COLO829 (cell line): ENCODE measurements at places on chromosomes 2 and 18.

GRCh38 chr2:188969236-188969635, 4.9 kb upstream of the COL3A1 start:
- no peak for DNase-seq

- no peak for DNase-seq
These were observed 31.6 kb downstream of the NDUFS1 start for GRCh38 chr2:206127656-206128055.

- DNase-seq: no peak
These were observed 151.7 kb upstream of the KLF7 start for GRCh38 chr2:207317378-207317984.

- DNase-seq: no peak
These were observed 204.9 kb downstream of the EN1 start for GRCh38 chr2:118642501-118642900.

DNA sequence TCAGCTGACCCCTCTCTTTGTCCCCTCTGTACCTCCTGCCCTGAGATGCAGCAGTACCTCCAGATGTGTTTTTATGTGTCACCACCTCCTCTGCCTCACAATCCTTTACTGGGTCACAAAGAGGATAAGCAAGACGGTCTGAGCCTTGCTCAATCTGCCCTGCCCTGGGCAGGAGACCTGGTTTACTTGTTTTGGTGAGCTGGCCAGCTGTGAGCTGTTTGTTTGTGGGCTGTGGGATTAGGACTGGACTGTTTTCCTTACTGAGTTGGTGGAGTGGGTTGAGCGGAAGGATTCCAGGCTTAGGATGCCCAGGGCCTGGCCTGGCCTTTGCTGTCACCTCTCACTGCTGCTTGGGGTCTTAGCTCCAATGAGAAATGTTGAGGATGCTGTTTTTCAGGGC, 299.5 kb downstream of the SRBD1 start:
- DNase-seq: no peak

DNA sequence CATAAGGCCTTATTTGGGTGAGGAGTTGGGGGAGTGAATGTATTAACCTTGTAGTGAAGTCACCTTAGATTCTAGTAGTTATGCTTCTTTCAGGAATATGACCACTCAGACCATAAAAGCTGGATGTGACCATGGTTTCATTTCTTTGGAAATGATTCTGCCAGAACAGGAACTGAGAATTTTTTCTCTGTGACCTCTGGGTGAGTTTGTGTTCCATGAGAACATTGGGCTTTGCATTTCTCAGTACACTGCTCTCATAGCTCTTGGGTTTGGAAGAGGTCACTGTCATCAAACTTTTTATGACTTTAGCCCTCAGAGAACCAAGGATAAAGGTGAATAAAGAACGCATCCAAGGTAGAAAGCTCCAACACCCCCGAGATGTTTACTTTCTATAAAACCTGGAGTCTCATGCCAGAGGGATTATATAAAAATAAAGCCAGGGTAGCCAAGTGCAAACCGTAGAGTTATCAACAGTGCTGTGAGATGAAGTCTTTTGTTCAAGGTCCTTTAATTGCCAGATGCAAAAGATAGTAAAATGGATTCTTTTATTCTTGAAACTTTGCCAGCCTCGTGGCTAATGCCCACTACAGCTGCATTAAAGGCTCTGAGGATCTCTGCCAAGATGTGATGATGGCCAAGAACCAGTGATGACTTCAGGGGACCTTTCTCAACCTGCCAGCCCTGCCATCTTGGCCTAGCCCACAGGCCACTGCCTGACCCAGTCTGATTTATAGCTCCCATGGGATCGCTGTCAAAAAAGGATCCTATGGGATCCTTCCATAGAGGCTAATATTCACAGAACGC, 27.8 kb upstream of the MAT2A start:
- DNase-seq: no peak

GRCh38 chr18:48940854-48941611, 9.7 kb downstream of the SMAD7 start:
- DNase-seq: no peak

DNA sequence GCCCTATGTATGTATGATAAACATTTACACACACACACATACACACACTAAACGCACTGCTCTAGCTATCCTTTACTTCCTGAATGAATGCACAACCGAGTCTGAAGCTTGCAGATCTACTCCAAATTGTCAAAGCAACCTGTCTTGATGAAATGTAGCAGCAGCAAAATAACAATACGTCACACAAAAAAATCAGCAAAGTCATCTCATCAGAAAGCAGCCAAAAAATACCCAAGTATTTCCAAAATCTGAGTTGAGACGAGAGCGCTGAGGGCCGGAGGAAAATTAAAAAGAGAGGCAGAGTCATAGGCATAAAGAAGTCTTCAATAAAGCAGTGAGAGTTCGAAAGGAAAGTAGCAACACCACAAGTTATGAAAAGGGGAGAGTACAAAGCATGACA, 67.7 kb downstream of the ZNF521 start:
- no peak for DNase-seq

DNA sequence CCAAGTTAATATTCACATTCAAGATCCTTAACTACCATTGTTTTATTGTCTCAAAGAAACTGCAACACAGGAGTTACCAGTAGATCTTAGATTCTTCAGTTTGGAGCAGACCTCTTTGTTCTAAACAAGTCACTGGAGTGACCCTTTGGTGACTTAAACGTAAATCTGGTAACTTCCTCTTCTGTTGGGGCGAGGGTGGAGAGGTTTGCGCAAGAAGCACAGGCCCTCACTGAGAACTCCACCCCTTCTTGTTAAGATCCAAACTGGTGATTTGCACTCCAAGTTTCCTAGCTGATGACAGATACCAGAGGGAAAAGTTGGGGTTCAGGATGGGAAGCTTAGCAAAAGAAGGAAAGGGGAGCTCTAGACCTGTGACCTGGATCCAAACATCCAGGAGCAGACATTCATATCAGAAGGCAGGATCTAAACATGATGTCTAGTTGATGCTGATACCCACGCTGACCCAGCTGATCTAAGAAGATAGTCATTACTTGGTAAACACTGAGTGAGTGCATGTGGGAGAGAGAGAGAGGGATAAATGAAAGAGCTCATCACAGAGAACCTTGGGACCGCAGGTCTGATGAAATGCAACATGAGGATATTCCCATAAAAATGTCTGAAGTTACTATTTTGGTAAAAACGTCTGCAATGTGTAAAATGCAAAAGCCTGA, 256.0 kb downstream of the CDH20 start:
- no peak for DNase-seq

GRCh38 chr2:242064364-242065250, 195.1 kb downstream of the RTP5 start:
- no peak for DNase-seq

DNA sequence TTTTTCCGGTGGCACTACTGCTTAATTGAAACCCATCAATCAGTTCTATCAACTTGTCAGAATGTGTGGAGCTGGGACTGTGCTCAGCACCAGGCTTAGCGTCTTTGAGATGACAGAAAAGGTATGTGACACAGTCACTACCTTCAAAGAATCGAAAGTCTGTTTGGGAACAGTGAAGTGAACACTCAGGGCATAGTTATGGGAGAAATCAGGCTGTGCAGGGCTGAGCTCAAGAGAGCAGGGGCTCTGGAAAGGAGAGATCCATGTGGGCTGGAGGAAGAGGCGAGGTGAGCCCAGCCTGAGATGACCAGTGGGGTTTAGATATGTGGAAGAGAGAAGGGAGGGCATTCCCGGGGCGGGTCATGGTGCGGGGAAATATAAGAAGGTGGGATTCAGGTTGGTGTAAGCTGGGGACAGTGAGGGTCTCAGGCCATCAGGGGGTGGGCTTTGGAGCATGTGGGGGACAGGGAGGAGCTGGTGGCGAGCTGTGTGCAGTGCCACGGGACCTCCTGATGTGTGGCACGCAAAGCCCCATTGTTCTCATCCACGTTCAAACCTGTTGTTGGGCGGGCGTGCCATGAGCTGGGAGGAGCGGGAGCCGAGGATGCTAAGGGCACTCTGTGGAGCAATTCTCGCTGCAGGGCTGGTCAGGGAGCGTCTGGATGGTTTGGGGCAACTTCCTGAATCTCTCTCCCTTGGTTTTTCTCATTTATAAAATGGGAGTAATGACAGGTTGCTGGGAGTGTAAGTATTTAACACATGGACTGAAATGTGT, 72.5 kb downstream of the VAPA start:
- no peak for DNase-seq

DNA sequence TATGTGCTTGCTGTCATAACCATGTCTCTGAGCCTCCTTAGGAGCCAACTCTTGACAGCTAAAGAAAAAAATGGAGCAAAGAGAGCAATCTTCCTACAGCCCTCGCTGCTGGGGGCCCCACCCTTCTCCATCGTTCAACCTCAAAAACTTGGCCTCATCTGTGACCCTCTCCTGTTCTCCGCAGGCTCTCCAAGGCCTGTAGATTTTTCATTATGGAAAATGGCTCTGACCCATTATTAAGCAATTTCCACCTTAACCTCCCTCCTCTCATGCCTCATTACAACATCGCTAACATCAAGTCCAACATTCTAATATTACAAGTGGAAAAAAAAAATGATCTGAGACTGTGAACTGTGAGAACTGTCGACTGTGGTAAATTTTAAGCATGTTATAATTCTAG, 98.7 kb downstream of the SLC8A1 start:
- no peak for DNase-seq

- DNase-seq: no peak
These were observed 9.8 kb upstream of the ME2 start for GRCh38 chr18:50869150-50869549.

- no peak for DNase-seq
These were observed 166.7 kb downstream of the FHOD3 start for GRCh38 chr18:36464126-36464651.

- DNase-seq: no peak
These were observed 293.7 kb downstream of the BCL11A start for GRCh38 chr2:60259781-60260180.

GRCh38 chr2:63424329-63425078, 163.8 kb downstream of the WDPCP start:
- DNase-seq: peak; percentile 50

DNA sequence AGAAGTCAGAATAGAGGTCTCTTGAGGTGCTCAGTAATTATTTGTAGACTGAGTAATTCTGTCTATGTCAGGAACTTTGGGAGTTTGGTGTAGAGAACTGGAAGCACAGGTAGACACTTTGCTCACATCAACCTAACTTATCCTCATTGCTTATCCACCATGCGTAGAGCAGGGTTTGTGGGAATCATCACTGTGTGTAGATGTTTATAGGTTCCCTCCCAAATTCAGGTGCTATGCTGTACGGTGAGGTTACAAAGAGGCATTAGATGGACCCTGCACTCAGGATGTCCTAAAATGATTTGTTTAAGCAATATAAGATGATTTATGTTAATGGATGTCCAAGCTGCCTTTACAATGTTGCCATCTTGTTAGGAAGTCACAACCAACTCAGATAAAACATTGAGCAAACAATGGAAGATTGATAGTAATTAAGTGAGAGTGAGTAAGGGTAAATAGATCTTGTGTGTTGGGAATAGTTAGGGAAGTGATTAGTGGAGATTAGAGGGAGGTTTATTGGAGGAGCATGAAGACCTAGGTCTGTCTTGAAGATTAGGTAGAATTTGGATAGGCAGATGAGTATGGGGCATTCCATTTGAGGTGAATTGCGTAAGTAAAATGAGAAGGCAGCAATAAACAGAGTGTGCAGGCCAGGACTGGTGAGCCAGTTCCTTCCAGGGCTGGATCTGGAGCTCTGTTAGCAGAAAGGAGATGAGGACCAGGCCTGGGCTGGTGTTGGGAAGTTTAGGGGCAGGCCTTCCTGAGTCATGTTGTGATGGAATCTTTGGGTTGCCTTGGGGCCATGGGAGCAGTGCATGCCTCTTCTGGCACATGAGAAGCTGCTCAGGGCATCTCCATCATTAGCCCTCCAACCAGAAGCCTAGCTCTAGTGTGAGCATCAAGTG, 12.1 kb downstream of the EPAS1 start:
- no peak for DNase-seq
